Mesenchymal stem cell (in vitro differentiated cells and primary cell): ENCODE measurements at places on chromosomes 11 and 22.

- peak; percentile 69 for DNase-seq
- H3K4me1 ChIP-seq, result no peaks in the 10 kb centered on the region
- H3K27me3 ChIP-seq, result no peaks in the 10 kb centered on the region
- no peak overlapping the region for H3K4me3 ChIP-seq
Observed at GRCh38 chr11:60370811-60371298, 7.5 kb upstream of the MS4A7 start.

GRCh38 chr22:50435291-50436014 lies 39.4 kb downstream of the SBF1 start:
- H3K27me3 ChIP-seq, result no peaks in the 10 kb centered on the region
- peaks cover 78% of the 10 kb centered on the region for H3K36me3 ChIP-seq
- H3K4me3 ChIP-seq, result no peak overlapping the region
- no peak overlapping the region for H3K27ac ChIP-seq
- no peak for DNase-seq

GRCh38 chr11:109062445-109062844 lies 359.5 kb upstream of the C11orf87 start:
- no peaks in the 10 kb centered on the region for H3K27me3 ChIP-seq
- H3K36me3 ChIP-seq, result no peaks in the 10 kb centered on the region
- no peak overlapping the region for H3K4me3 ChIP-seq
- peaks cover 3% of the 10 kb centered on the region for H3K4me1 ChIP-seq
- H3K27ac ChIP-seq, result no peak overlapping the region
- DNase-seq, result peak; percentile 38

- H3K4me3 ChIP-seq, result no peak overlapping the region
- no peaks in the 10 kb centered on the region for H3K4me1 ChIP-seq
- H3K36me3 ChIP-seq, result no peaks in the 10 kb centered on the region
- peaks cover 65% of the 10 kb centered on the region for H3K27me3 ChIP-seq
- H3K27ac ChIP-seq, result no peak overlapping the region
Observed at GRCh38 chr22:47382164-47382890, 619.9 kb downstream of the TBC1D22A start.

- H3K27me3 ChIP-seq, result no peaks in the 10 kb centered on the region
- H3K4me3 ChIP-seq, result no peak overlapping the region
- no peaks in the 10 kb centered on the region for H3K4me1 ChIP-seq
- no peaks in the 10 kb centered on the region for H3K36me3 ChIP-seq
- H3K27ac ChIP-seq, result no peak overlapping the region
- no peak for DNase-seq
Observed at GRCh38 chr11:63343130-63343529, 26.5 kb upstream of the SLC22A9 start.

DNA sequence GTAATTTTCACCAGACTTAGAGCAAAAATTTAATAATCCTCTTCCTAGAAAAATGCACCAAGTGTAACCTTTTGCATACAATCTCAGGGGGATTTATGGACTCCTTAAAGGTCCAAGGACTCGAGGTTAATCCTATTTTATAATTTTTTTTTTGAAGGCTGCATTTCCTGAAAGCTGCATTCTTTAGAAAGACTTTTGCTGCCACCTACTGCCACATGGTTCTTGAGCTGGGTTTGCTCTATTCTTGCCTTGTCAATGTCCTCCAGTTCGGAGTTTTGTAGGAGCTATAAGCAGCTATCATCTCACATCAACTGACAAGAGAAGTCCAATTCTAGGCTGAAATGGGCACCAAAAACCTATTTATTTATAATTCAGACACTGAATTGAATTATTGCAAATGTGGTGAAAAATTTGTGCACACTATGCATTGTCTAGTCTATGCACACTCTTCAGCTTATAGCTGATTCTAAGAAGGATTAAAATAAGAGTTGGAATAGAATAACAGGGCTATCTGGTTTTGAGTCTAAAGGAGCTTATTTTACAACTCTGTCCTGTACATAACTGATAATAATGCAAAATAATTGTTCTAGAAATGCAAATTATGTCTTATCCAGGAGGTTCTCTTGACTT lies 31.3 kb downstream of the TRAF6 start:
- H3K27ac ChIP-seq, result no peak overlapping the region
- no peaks in the 10 kb centered on the region for H3K27me3 ChIP-seq
- peak; percentile 73 for DNase-seq
- H3K4me1 ChIP-seq, result no peaks in the 10 kb centered on the region
- no peak overlapping the region for H3K4me3 ChIP-seq
- no peaks in the 10 kb centered on the region for H3K36me3 ChIP-seq

- peaks cover 21% of the 10 kb centered on the region for H3K27me3 ChIP-seq
- no peak overlapping the region for H3K27ac ChIP-seq
- no peak for DNase-seq
- H3K4me1 ChIP-seq, result no peaks in the 10 kb centered on the region
Observed at GRCh38 chr22:36938028-36938425, 24.6 kb downstream of the CSF2RB start.

DNA sequence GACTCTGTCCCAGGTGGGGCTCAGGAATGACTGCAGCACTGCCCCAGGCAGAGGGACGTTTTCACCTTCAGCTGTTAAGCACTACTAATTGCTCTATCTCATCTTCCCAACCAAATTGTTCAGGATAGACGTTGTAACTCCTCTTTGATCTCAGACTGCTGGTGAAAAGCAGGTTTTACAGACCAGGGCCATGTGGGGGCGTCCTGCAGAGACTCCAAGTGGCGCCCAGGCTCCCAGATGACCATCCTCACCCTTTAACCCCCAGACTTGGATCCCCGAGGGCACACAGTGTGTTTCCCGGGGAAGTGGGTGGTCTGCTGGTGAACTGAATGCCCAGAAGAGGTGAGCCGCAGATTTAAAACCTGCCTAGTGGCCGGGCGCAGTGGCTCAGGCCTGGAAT lies 23.9 kb downstream of the FADD start:
- no peak for DNase-seq
- H3K4me1 ChIP-seq, result peaks cover 4% of the 10 kb centered on the region
- H3K4me3 ChIP-seq, result no peak overlapping the region
- no peaks in the 10 kb centered on the region for H3K36me3 ChIP-seq

- H3K36me3 ChIP-seq, result peaks cover 33% of the 10 kb centered on the region
- H3K4me3 ChIP-seq, result no peak overlapping the region
- peaks cover 4% of the 10 kb centered on the region for H3K4me1 ChIP-seq
- no peaks in the 10 kb centered on the region for H3K27me3 ChIP-seq
Observed at GRCh38 chr22:45769569-45770210, 98.1 kb downstream of the ATXN10 start.

GRCh38 chr22:35154937-35155387 lies 89.0 kb downstream of the ISX start:
- no peak overlapping the region for H3K4me3 ChIP-seq
- H3K4me1 ChIP-seq, result no peaks in the 10 kb centered on the region
- H3K27me3 ChIP-seq, result peaks cover 52% of the 10 kb centered on the region
- no peaks in the 10 kb centered on the region for H3K36me3 ChIP-seq

DNA sequence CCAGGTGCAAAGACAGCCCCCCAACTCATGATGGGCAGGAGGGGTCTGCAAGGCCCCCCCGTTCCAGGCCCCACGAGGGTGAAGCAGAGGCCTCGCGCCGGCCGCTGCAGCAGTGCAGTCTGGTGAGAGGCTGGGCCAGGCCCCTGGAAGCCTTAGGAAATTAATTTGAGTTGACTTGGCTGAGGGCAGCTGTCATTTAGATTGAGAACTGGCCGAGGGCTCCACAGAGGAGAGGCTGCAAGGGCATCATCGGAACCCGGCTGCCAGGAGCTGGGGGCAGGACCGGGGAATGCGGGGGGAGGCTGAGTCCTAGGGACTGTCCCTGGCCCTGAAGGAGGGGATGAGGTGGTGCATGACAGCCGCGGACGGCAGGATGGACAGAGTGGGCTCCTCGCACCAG lies 39.9 kb downstream of the MN1 start:
- H3K4me3 ChIP-seq, result no peak overlapping the region
- DNase-seq, result no peak
- H3K27ac ChIP-seq, result no peak overlapping the region
- peaks cover 84% of the 10 kb centered on the region for H3K36me3 ChIP-seq
- no peaks in the 10 kb centered on the region for H3K27me3 ChIP-seq

- H3K27ac ChIP-seq, result no peak overlapping the region
- DNase-seq, result no peak
- H3K4me1 ChIP-seq, result no peaks in the 10 kb centered on the region
- no peaks in the 10 kb centered on the region for H3K36me3 ChIP-seq
- H3K27me3 ChIP-seq, result no peaks in the 10 kb centered on the region
Observed at GRCh38 chr11:78261367-78261766, 72.6 kb downstream of the USP35 start.

DNA sequence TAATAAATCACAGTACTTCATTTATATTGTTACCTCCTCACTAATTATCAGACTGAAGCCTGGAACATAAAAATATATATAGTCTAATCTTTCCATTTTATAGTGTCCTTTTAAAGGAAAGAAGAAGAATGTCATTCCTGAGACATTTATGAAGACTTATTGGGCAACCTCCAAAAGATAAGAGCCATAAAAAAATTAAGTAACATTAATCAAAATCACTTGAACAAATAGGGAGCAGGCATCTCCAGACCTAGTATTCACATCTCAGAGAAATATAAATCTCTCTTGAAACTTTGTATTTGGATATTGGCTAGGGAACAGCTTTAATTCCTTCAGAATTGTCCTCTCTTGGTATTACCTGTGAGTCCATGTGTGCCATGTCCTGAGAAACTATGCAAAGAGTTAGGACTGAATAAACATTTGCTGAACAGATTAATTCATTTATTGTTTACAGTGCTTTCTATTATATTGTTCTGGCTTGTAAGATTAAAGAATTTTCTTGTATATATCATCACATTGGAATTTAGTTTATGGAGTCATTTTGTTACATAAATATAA lies 530.5 kb upstream of the LRRC4C start:
- no peak overlapping the region for H3K4me3 ChIP-seq
- DNase-seq, result no peak
- H3K4me1 ChIP-seq, result peaks cover 3% of the 10 kb centered on the region
- H3K27me3 ChIP-seq, result no peaks in the 10 kb centered on the region
- no peak overlapping the region for H3K27ac ChIP-seq

DNA sequence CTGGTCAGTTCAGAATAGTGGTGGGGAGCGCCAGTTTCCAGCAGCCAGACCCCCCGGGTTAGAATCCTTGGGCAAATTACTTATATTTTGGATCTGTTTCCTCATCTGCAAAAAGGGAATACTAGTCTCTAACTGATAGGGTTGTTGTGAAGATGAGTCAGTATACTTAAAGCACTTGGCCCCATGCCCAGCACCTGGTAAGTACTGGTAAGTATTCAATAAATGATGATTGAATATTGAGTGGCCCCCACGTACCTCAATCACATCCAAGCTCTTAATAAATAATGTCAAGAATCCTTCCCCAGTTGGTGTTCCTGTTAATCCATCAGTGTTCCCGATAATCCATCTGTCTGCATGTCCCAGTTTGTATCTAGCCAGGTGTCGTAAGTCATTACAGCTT lies 12.1 kb downstream of the ACP2 start:
- peak; percentile 69 for DNase-seq
- H3K27ac ChIP-seq, result no peak overlapping the region
- H3K4me1 ChIP-seq, result peaks cover 17% of the 10 kb centered on the region
- H3K4me3 ChIP-seq, result no peak overlapping the region
